ENCODE measurements at places on chromosomes 7 and 10. TPM values are rescaled to one million over a fixed set of nuclear protein-coding genes. Genes with fewer than 3 reads are reported as not detected.
A peak's percentile ranks its signal among the peaks of the same experiment; 100 is the strongest.

HTRA1 gene
- 12.2 TPM for polyA plus RNA-seq

SEMA3D gene
- polyA plus RNA-seq: 1.7 TPM

GRCh38 chr10:62384057-62384446 is 9.9 kb downstream of the ZNF365 start:
- H3K36me3 ChIP-seq: no peaks in the 10 kb centered on the region
- no peak for DNase-seq
- H3K4me3 ChIP-seq: no peak overlapping the region
- H3K27ac ChIP-seq: no peak overlapping the region

- H3K27me3 ChIP-seq: no peaks in the 10 kb centered on the region
- no peak overlapping the region for H3K4me3 ChIP-seq
These were observed 8.1 kb upstream of the PRKG1 start for GRCh38 chr10:51066231-51066630.

- H3K27me3 ChIP-seq: no peaks in the 10 kb centered on the region
- H3K4me1 ChIP-seq: peaks cover 14% of the 10 kb centered on the region
- no peak overlapping the region for H3K27ac ChIP-seq
- DNase-seq: no peak
- H3K36me3 ChIP-seq: no peaks in the 10 kb centered on the region
- no peak overlapping the region for H3K4me3 ChIP-seq
These were observed 448.1 kb downstream of the SORCS1 start for GRCh38 chr10:106716381-106716780.

DNA sequence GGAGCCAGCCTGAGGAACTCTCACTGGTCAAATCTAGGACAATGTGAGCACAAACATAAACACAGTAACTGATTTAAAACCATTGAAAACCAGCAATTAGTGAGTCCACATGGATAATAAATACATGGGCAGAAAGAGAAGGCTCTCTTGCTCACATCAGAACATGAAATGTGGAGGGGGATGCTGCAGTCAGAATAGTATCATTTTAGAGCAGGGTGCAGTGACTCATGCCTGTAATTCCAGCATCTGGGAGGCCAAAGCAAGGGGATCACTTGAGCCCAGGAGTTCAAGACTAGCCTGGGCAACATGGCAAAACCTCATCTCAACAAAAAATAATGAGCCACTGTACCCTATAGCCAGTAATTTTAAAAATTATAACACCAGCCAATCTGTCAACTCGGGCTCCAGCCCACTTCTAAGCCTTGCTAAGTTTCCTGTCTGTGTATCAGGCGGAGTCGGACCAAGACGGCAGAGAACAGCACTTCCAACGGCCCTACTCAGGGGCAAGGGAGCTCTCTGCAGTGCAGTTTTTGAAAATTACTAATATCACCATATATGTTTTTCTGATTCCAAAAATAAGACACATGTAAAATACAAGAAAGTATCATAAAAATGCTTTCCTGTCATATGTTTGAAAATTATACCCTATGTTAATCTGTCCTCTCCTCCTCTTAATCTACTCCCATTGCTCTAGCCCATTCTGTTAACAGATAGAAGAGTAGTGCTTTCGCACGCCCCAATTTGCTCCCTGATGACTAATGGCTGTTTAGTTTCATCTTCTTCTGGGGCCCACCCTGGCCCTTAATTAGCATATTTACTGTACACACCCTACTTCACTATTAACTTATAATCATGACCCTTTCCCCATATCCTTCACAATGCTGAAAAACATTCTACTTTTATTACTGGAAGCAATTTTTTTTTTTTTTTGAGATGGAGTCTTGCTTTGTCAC is 17.1 kb downstream of the URGCP start:
- H3K27me3 ChIP-seq: no peaks in the 10 kb centered on the region
- no peak overlapping the region for H3K27ac ChIP-seq
- DNase-seq: no peak
- H3K36me3 ChIP-seq: no peaks in the 10 kb centered on the region
- H3K4me3 ChIP-seq: no peak overlapping the region
- H3K4me1 ChIP-seq: no peaks in the 10 kb centered on the region

- no peaks in the 10 kb centered on the region for H3K27me3 ChIP-seq
- H3K27ac ChIP-seq: peak overlapping the region; percentile 94
- peak; percentile 60 for DNase-seq
- H3K4me1 ChIP-seq: peaks cover 35% of the 10 kb centered on the region
These were observed 13.6 kb downstream of the TTYH3 start for GRCh38 chr7:2645274-2645868.

DNA sequence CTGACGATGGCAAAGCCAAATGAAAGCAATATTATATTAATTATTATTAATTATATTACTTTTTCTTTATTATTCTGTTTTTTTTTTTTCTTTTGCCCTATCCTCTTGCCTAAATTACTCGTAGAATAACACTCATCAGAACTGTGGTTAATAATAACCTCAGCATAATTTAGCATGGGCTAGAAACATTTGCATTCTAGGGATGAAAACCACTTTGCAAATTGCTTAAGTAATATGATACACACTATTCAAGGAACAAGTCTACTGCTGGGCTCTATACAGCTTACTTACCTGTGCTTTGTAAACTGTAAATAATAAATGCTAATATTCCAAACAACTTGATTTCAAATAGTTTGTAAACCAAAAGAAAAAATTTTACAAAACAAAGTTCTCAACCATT is 375.8 kb downstream of the HGF start:
- no peak overlapping the region for H3K27ac ChIP-seq
- peaks cover 12% of the 10 kb centered on the region for H3K4me1 ChIP-seq
- no peaks in the 10 kb centered on the region for H3K36me3 ChIP-seq
- no peak overlapping the region for H3K4me3 ChIP-seq
- DNase-seq: no peak
